ENCODE measurements at places on chromosomes 2 and 18.

DNA sequence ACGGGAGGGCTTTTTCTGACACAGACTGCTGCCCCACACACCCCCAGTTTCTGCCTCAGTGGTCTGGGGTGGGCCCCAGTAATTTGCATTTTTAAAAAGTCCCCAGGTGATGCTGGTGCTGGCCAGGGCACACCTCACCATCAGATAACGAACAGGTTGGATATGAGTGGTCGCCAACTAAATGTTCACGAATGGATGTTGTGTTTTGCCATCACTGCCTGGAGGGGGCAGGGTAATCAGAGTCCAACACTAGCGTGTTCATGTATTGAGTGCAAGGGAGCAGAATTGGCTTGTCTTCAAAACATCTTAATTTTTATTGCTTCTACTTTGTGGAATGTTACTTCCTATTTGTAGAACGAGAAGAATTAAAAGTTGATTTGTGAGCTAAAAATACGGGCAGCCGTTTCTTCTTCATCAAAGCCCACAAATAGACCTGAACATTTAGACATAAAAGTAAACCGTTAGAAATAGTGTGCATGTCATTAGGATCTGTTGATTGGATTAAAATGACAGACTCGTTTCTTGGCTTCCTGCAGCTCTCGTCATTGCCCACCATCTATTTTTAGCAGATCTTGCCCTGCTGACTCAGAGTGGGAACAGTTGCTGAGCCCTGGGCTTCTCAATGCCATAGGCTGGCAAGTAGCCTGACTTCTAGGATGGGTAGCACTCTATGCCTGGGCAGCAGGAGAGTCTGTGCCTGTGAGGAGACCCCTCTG is 45.2 kb downstream of the NCK2 start:
- DNase-seq: no peak

DNA sequence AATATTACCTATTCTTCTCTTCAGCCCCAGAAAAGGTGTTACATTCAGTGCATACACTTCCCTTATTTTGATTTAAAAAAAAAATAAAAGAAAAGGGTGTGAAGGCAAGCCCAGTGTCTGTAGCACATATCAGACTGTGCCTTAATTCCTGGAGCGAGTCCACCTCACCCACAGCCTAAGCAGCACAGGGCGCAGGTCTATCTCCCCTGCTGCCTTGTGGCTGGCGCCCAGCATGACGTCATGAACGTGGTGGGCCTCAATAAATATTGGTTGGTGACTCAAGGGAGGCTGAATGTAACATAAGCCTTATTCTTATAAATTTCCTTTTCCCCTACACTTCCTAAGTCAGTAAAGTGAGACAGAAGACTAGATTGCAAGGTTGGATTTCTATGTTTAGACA is 26.4 kb downstream of the ST3GAL5 start:
- DNase-seq: no peak

GRCh38 chr2:31236433-31237205 is 2.7 kb downstream of the EHD3 start:
- DNase-seq: no peak

GRCh38 chr2:11375689-11376027 is 31.2 kb upstream of the ROCK2 start:
- no peak for DNase-seq

GRCh38 chr2:217995731-217996231 is 7.0 kb downstream of the TNS1 start:
- DNase-seq: no peak

- DNase-seq: no peak
Measured at GRCh38 chr2:216298719-216299495, 73.4 kb downstream of the MARCHF4 start.

GRCh38 chr2:120624061-120624737 is 111.5 kb upstream of the GLI2 start:
- DNase-seq: no peak

GRCh38 chr2:10447300-10447894 is 730 bp downstream of the ODC1 start:
- no peak for DNase-seq

DNA sequence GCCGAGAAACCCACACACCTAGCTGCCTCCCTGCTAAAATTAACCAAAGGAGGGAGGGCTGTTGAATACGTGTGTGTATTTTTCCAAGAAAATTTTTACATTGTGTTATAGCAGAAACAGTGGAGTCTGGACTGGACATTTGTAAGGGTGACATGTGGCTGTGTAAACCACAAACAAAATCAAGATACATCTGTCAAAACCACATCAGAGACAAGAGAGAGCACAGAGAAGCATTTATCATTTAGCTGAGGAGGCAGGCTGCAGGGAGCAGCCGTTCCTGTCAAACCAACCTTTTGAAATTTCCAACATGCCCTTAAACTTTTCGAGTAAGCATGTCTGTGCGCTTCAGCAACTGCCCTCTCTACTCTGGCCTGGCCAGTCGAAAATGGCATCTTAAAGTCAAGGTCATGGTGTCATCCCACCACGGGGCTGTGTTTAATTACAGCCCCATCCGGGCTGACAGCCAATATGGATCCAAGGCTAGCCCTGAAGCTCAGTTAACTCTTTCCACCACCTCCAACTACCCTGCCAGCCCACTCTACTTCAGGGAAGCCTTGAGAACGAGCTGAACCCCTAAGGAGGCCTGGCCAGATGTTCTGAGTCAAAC is 8.4 kb downstream of the BCL11A start:
- no peak for DNase-seq

DNA sequence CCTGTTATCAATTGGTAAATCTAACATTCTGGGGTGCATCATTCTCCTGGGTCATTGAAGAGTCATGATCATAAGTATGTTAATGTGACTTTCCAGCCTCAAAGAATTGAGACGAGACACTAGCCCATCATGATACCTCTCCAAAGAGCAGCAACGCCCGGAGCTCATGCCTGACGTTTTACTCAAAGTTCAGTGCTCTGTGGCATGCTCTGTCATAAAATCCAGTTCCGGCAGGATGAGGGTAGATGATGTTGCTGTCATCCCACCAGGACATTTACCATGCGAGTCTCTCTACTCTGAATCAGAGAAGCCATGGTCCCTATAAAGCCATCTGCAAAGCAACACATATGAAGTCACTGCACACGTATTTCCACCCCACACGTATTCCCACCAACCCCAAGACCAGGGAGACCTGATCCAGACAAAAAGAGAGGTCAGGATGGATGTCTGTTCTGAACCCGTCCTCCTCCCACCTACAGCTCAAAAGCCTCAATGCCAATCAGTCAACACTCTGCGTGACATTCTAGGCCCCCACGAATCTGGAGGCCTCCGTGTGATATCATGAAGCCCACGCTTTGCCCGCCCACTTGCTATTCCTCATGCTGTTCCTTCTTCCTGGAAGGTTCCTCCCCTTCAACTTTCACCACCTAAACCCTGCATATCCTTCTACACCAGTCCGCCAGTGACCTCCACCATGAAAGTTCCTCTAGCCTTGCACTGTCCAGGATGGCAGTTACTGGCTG is 85.8 kb downstream of the DNMT3A start:
- DNase-seq: no peak

DNA sequence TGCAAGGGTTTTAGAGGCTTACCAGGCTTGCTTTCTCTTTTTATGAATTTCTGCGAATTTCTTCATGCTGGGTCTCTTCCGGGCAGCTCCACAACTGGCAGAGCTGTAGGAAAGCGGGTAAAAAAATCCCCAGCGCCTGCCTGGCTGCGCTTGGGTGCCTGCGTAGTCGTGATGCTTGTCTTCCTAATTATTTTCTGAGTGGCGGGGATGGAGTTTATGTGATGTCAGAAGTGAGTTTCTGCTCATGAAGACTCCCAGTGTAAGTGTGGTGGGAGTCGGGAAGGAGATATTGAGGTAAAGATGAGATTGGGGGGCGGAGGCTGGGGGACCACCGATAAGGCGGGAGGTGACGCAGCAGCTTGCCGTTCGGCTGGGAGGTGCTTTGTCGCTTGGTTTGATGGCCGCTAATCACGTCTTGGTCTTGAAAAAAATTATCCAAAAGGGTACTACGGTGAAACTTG is 229.8 kb downstream of the LDLRAD4 start:
- no peak for DNase-seq

- DNase-seq: no peak
Measured at GRCh38 chr18:33761363-33761762, 183.3 kb downstream of the ASXL3 start.

DNA sequence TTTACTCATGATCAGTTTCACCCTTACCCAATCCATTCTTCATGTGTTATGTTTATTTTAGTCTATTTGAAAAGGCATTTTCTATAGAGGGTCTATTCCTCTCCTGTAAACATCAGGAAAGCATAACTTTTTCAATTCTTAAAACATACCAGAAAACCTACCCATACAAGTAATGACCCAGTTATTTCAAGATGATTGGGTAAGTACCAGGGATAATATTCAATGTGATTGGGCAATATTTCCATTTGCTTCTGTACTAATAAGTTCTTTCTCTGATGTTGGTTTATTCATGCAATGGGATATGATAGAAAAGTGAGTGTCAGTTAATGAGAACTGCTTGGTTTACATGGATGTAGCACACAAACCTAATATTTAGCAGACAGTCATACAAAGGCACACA is 87.6 kb downstream of the CCBE1 start:
- DNase-seq: no peak

DNA sequence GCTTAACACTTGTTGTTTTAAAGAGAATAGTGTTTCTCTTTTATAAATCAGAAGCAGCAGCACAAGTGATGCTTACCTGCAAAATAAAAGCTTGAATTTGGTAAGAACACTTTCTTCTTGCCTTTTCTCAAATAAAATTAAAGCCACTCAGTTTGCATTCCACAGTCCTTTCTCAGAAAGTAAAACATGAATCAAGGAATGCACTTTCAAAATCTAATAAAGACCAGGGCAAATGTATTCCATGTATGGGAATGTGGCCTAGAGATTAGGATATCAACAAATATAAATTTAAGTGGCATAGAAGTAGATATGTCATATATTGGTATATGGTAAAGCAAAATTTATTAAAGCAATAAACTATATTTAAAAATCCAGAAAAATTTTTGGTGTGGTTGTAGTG is 352.8 kb downstream of the THSD7B start:
- no peak for DNase-seq

- DNase-seq: no peak
Measured at GRCh38 chr18:58143386-58143785, 99.4 kb downstream of the NEDD4L start.

DNA sequence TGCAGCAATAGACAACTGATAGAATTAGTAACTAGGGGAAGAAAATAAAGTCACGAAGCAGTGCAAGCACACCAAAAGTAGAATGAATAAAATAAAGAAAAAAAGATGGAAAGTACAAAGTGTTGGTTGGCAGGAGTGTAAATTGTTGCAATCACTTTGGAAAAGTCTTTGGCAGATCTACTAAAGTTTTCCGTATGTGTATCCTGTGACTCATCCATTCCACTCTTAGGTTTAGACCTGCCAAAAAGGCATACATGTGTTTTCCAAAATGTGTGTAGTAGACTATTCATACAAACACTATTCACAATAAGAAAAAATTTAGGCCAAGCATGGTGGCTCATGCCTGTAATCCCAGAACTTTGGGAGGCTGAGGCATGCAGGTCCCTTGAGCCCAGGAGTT is 282.1 kb upstream of the FSIP2 start:
- DNase-seq: no peak

GRCh38 chr18:37320317-37320716 is 245.3 kb downstream of the CELF4 start:
- DNase-seq: no peak

DNA sequence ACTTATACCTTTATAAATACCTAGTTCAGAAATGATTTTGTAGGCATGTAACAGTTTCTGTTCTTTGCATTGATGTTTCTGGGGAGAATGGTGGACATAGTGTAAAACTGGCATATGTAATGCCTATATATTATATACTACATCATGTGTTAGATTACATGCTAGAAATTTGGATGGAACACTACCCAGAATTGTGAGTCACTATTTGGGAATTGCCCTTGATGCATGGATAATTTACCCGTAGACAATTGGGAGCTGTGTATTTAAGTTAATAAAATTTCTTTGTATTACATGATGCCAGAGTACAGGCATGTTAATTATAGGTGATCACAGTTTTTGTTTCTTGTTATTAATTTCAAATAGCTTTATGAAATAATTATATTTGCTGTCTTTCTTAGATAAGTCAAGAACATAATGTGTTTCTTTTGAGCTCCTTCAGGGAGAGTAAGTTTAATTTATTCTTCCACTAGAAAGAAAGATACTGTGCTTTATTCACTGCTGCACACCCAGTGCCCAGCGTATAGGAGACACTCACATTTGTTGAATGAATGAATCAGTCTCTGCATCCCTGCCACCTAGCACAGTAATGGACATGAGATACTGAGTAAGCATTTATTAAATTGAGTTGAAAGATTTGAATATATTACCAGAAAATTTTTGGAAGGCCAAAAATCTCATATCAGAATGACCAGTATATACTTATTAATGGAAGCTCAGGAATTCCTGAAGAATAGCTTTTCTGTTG is 16.9 kb downstream of the ACSL3 start:
- no peak for DNase-seq

- no peak for DNase-seq
Measured at GRCh38 chr18:57430079-57431001, 4.8 kb upstream of the ONECUT2 start.

DNA sequence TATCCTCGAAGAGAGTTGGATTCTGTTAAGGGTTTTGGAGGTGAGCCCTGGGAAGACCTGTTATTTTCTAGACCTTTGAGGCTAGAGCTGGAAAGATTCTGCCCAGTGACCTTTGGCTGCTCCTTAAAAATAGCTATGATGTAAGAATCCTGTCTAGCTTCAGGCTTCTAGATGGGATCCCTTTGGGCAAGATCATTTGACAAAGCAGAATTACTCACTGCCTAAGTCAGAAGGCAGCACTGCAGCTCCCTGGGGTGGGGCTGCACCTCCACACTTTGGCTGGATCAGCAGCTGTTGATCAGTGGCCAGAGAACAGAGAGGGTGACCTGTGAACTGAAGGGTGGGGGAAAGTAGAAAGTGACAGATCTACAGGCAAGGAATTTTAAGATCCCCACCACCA is 103.8 kb downstream of the ASAP2 start:
- DNase-seq: no peak

- no peak for DNase-seq
Measured at GRCh38 chr2:97749581-97749980, 36.2 kb downstream of the ZAP70 start.

- no peak for DNase-seq
Measured at GRCh38 chr2:190210471-190210870, 109.2 kb downstream of the HIBCH start.

DNA sequence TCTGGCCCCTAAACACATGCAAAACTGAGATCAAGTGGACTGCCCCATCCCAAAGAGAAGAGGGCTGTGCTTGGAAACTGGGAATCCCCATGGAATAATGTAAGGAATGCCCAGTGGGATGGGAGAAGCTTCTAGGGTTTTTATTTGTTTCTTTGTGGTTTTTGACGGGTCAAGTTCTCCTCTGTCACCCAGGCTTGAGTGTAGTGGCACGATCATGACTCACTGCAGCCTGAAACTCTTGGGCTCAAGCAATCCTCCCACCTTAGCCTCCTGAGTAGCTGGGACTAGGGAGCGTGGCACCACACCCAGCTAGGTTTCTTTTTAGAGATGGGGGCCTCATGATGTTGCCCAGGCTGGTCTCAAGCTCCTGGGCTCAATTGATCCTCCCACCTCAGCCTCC is 101.7 kb upstream of the ZSWIM2 start:
- no peak for DNase-seq

- DNase-seq: no peak
Measured at GRCh38 chr18:54479365-54479764, 111.7 kb upstream of the DYNAP start.

All from cortex of kidney (tissue), 1 donor.